ENCODE measurements at places on chromosomes 3 and 15.

- DNase-seq = no peak
Observed at GRCh38 chr3:155325263-155325835, 31.9 kb upstream of the STRIT1 start.

DNA sequence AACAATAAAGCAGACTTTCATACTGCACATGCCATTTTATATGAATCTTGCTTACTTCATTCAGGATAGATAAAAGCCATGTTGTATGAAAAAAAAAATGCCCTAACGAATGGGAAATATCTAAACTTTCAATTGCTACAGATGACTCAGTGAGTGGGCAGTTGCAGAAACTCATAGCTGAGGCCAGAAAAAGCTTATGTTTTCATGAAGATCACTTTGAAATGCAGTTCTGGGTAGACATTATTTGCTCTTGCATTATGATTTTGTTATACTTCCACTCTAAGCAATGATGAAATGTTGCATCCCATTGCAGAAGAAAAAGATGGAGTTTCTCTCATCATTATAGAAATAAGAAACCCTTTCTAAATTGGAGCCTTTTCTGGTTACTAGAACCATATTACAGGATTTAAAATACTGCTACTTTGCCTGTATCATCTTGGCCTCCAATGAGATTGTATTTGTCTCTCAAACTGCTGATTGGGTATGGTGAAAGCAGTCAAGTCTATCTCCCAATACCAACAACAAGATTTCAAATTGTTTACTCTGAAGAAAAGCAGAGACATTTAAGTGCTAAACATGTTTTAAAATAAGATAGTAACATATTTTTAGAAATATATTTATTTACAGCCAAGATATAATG is 17.0 kb downstream of the PEAK1 start:
- DNase-seq = no peak

DNA sequence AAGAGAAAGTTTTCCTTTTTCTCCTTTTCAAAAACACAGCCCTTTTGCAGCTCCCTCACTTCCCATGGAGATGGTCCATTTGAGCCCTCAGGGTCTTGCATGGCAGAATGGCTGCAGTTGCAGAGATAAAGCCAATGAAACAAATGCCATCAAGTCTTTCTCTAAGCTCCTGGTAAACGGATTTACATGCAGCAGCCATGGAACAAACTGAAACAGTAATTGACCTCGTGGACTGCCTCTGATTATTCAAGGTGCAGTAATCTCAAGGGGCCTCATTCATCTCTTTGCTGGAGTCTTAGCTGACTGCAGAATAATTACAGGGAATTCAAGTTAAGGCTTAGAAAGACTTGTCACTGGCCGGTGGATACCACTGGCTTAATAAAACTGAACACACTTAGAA is 125.1 kb downstream of the SQOR start:
- no peak for DNase-seq

GRCh38 chr3:182618981-182619591 is 174.2 kb upstream of the ATP11B start:
- DNase-seq = peak; percentile 89

Measured in epithelial cell of esophagus (primary cell).